ENCODE measurements at places on chromosomes 13 and 19. TPM values are rescaled to one million over a fixed set of nuclear protein-coding genes. Genes with fewer than 3 reads are reported as not detected.

The MYO16 gene
- 2.3 TPM for total RNA-seq

The ZBTB7A gene
- 28.1 TPM for total RNA-seq

The PRODH2 gene
- not detected for total RNA-seq

The HIPK4 gene
- total RNA-seq: 0.36 TPM

The ZNF699 gene
- 13.4 TPM for total RNA-seq

The OR7C1 gene
- total RNA-seq: 1.7 TPM

The GIPR gene
- total RNA-seq: 0.15 TPM

The ITGBL1 gene
- total RNA-seq: under 0.01 TPM

The ZBTB32 gene
- not detected for total RNA-seq

The PPP1R13L gene
- total RNA-seq: 0.77 TPM

The CLEC4M gene
- not detected for total RNA-seq

The CASP14 gene
- not detected for total RNA-seq

The ZNF99 gene
- not detected for total RNA-seq

The TMEM205 gene
- 142 TPM for total RNA-seq

The CYP4F12 gene
- total RNA-seq: not detected

The NLRP9 gene
- total RNA-seq: not detected

The LILRB2 gene
- not detected for total RNA-seq

The ZNF98 gene
- total RNA-seq: not detected

The GARIN5A gene
- total RNA-seq: 0.31 TPM

The GFY gene
- total RNA-seq: not detected

The PSG6 gene
- not detected for total RNA-seq

The C13orf46 gene
- total RNA-seq: under 0.01 TPM

The TMC4 gene
- 0.36 TPM for total RNA-seq

The CD79A gene
- total RNA-seq: not detected

The PSPN gene
- 1.3 TPM for total RNA-seq
